ENCODE measurements at places on chromosomes 13 and 19.

DNA sequence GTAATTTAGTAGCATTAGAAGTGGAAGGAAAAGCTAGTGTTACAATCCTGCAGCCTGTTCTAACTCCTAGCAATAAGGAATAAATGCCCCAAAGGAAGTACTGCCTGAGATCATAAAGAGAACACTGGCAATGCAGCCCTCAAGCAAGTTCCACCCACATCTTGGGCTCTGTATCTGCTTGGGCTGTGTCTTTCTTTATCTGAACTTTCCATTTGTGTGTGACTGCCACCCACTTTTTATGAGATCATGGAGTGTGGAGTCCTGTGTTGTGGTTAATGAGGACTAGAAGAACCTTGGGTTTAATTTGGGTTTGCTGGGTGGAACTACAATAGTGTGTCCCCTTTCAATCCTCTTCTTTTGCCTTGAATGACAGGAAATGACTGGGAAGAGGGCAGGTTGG, 38.2 kb downstream of the RFXAP start:
- DNase-seq: no peak

DNA sequence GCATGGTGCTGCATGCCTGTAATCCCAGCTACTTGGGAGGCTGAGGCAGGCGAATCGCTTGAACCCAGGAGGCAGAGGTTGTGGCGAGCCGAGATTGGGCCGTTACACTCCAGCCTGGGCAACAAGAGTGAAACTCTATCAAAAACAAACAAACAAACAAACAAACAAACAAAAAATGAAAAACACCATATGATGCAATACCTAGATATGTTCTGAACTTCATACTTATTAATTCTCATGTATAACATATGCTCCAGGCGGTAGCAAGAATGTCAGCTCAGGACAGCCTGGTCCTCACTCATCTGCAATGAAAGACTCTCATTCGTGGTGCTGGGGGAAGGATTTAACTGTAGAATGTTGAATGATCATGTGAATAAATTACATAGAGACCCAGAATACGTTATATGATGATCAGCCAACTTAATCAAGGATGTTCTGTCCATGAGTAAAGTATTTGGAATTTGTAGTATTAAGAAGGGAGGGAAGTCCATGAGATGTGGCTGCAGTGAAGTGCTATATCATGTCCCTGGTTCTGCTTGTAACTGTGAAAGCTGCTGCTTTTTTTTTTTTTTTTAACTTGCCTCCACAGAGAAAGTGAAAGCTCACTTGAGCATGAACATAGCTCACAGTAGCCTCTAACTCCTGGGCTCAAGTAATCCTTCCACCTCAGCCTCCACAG, 206.8 kb downstream of the UQCRFS1 start:
- DNase-seq: no peak

GRCh38 chr13:24274452-24275021, 34.8 kb upstream of the C1QTNF9 start:
- DNase-seq: no peak

GRCh38 chr19:49017666-49018351, 918 bp upstream of the LHB start:
- peak; percentile 50 for DNase-seq

DNA sequence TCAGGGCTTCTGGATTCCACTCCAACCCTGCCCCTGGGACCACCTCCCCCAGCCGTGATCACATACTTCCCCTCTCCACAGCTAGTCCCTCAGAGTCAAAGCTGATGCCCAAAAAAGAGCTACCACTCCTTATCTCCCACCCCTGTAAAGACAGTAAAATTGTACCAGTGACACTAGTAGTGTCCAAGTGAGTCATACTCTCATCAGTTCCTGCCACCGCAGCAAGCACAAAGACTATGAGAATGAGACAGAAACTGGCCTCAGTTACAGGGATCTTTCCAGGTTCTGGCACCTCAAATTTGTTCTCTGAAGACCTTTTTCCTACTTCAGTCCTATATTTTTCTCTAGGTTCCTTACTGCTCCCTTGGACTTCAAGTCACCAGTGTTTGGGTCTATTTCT, 144.2 kb downstream of the SPRY2 start:
- DNase-seq: no peak

- no peak for DNase-seq
These were observed 994.7 kb upstream of the MIR17HG start for GRCh38 chr13:90352763-90353162.

DNA sequence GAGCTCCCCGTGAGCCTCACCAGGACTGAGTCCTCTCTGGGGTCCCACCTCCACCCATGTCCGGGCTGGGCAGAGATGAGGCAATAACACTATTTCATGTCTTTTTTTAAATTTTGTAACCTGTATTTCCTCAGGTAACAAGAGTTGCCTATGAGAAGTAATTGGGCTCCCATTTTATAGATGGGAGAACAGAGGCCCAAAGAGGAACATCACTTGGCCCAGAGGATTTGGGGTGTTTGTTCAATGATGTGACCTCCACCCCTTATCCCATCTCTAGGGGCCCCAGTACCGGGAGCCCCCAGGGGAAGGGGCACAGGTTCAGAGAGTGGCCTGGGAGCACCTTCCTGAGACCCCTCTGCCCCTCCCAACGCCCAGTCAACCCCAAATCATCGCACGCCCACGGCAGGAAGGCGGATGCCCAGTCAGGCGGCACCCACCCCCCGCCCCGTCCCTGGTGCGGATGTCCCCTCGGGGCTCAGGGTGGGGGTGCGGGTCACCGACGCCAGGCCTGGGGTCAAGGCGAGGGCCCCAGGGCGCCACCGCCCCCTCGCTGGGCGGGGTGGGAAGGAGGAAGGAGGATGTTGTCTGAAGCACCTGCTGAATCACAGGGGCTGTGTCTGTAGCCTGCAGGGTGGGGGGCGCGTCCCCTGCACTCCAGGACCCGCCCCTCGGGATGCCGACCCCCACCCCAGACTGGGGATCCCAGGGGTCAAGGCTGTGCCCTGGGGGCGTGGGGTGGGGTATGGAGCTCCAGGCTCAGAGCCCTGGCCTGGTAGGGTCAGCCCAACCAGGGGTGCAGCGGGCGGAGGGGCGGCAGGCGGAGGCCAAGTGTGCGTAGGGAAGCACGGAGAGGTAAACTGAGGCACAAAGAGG, 9.0 kb upstream of the CIRBP start:
- DNase-seq: no peak

GRCh38 chr13:113182046-113182445, 23.6 kb downstream of the PROZ start:
- no peak for DNase-seq

- no peak for DNase-seq
These were observed 89.5 kb downstream of the EFNB2 start for GRCh38 chr13:106445996-106446395.

DNA sequence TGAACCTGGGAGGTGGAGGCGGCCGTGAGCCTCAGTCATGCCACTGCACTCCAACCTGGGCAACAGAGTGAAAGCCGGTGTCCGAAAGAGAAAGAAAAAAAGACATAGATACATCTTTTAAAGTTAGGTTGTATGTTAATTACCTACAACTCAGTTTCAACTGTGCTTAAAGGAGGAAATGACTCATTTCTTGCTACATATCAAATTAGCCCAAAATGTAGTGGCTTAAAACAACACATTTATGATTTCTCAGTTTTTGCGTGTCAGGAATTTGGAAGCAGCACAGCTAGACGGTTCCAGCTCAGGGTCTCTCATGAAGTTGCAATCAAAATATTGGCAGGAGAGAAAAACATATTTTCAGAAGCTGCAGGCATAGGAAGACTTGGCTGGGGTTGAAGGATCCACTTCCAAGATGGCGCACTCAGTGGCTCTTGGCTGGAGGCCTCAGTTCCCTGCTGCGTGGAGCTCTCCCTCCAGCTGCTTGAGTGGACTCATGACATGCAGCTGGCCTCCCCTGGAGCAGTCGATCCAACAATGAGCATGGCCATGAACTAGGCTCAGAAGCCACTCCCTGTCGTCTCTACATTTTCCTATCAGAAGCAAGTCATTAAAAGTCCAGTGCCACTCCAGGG, 7.1 kb downstream of the LDLR start:
- DNase-seq: no peak

DNA sequence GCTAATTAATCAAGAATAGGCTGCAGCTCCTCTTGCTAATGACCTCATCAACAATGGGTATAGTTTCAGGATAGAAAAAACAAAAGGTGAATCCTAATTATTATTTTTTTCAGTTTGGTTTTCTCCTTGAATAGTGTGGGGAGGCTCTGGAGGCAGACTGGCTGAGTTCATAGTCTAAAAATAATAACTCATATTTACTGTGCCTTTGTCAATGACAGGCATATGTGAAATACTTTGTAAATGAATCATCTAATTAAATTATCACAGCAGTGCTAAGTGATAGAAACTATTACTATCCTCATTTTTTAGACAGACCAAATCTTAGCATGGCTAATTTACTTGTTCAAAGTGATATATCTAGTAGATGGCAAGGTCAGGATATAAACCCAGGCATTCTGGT, 1261.0 kb upstream of the SLC10A2 start:
- DNase-seq: no peak

- no peak for DNase-seq
These were observed 15.0 kb downstream of the TMTC4 start for GRCh38 chr13:100659578-100659977.

DNA sequence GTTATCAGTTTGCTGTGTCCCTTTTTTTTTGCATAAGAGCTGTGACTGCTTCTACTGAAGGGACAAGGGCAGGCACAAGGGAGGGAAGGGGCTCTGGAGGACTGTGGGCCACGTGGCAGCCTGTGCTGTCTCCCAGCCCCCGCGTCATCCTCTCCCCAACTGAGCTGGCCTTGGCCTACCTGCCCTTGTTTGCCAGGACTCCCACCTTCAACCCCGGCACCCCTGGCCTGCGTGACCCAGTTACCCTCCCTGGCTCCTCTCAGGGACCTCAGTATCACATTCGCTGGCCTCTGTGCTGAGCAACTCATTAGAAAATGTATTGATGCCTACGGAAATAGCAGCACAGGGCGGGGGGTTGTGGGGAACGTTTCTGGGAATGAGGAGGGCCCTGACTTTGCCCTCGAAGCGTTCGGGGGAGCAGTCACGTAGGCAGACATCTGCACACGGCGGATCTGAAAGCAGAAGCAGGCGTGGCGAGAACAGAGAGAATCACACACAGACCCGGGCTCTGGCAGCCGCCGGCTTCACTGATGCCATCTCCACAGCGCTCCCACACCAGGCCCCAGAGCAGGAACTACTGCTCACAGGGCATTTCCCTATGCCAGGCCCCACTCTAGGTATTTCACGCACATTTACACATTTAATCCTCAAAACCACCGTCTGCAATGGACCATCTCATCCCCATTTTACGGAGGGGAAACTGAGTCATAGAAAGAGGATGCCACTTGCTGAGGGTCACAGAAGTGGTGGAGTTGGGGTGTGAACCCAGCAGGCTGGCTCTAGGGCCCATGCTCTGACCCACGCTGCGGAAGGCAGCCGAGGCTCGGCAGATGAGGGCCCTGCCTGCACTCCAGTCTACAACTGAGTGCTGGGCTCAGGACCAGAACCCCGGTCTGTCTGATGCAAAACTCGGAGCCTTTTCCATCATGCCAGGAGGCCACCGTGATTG, 5.7 kb upstream of the ATF5 start:
- no peak for DNase-seq

Measured in activated T-helper 1 cell treated with Interleukin-2 at 50 U/mL for 16 hours (primary cell).